T-helper 2 cell treated with Interferon-gamma antibody and Interleukin-4, amounts not matched to agents 5 μg/mL and 100 μg/mL, for 36 hours (primary cell): ENCODE measurements at places on chromosomes 16 and 17.

DNA sequence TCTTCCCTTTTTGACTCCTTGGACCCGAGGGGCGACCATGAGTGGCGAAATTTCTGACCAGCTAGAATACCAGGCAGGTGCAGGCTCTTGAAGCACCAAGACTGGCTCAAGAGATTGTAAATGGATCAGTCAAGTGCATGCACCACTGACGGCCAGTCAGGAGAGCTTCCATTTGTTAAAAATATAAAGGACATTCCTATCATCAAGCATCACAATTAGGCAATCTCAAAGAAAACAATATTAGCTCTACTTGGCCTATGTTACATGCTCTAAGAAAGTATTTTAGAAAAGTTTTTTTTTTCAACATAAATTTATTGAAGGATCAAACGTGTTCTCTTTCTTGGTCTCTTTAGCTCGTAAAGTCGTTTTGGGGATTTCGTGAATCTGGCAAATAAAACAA, 1.5 kb upstream of the PRKCA start:
- DNase-seq, result no peak

DNA sequence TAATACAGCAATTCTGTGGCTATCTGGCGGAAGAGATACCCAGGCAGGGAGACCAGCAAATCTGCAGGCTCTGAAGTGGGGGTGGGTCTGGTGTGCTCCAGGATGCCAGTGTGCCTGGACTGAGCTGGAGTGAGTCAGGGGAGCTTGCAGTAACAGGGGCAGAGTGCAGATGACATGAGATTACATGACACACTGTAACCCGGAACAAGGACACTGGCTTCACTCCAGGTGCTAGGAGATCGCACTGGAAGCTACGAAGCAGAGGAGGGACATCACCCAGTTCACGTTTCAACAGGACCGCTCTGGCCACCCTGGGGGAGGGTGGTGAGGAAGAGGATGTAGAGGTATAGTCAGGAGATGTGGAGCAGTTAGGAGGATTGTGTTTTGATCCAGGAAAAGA, 475.6 kb downstream of the CDH13 start:
- DNase-seq, result no peak

DNA sequence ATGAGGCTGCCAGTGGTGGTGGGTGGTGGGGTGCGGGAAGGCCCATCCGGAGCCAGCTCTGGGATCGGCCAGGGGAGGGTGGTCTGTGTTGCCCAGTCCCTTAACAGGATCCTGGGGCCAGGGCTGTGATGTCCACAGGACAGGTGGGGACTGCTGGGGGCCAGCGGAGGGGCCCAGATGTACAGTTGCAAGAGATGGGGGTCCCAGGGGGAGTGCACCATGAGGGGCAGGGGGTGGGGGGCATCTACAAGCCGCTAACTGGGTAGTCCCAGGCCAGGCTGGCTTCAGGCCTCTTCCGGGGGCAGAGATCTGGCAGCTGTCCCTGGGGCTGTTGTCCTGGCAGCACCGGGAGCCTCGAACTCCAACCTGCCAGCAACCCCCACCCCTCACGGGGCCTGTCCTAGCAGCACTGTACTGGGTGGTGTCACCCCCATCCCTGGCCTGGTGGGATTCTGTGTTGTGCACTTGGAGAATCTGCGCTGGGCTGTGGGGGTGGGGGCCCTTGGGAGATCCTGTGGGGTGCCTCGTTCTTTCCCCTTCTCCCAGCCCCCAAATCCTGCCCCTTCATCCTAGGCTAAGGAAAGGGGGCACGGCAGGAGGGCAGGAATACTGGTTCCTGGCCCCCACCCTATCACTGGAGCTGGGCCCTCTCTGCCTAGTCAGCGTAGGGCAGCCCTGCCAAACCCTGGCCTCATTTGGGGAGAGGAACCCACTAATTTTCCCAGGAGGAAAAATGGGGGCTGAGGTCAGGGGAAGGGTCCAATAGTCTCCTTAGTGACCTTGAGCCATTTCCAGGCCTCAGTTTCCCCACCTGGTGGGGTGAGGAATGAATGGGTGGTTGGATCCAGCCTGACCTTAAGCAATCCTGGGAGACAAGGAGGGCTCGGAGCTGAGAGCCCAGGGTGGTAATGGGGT, 1.4 kb downstream of the MTSS2 start:
- DNase-seq, result no peak

DNA sequence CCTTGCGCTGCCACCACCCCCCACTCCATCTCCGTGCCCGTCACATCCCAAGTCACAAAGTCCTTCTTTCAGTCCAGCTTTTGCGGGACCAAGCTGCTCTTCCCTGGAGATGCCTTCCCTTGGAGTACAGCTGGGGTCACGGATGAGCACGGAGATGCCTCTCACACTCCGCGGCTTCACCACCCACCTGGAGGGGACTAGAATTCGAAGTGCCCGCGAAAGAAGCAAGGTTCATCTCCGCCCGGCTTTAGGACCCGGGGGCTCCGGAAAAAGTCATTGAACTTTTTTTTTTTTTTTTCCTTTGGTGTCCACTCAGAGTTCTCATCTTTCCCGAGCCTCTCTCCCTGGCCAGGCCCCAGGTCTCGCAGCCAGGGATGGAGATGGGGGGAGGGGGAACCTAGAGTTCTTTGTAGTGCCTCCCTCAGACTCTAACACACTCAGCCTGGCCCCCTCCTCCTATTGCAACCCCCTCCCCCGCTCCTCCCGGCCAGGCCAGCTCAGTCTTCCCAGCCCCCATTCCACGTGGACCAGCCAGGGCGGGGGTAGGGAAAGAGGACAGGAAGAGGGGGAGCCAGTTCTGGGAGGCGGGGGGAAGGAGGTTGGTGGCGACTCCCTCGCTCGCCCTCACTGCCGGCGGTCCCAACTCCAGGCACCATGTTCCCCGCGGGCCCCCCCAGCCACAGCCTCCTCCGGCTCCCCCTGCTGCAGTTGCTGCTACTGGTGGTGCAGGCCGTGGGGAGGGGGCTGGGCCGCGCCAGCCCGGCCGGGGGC, at the start of gene FKBP10:
TSS of gene FKBP10 (plus strand) at position 624 of the 771 bp plus-strand sequence. CDS start at position 655, 31 bp downstream.
- DNase-seq, result peak; percentile 14

DNA sequence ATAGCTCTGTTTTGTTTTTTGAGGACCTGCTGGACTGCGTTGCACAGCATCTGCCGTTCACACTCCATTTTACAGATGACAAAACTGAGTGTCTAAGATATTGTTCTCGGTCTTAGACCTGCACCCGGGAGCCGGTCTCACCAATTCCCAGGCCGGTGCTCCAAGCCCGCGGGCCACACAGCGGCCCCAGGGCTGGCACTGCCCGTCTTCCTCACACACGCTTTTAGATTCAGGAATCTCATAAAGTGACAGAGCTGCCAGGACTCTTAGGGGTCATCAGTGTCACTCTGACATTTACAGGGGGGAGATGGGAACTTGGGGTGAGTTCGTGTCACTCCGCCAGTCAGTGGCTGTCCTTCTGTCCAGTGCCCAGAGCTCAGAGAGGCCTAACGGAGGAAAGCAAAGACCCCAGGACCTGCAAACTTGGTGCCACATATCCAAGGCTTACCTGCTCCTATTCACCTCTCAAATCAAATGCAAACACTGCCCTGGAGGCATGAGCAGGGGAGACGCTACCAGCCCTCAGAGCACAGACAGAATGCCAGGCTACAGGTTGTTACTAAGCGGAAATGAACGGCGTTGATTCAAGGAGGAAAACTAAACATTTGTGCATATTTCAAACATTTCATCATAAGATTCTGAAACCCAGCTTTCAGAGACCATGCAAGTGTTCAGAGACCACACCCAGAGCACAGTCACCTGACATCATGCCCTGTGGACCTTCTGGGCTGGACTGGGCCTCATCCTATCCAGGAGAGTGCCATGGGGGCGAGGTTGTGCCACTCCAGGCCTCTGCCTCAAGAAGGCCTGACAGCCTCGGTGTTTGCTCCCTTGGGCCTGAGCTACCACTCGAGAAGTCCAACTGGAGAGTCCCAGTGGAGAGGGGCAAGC, 29.5 kb downstream of the TNFRSF13B start:
- DNase-seq, result no peak

- DNase-seq, result no peak
These were observed 28.6 kb downstream of the MYO18A start for GRCh38 chr17:29151567-29151966.

- DNase-seq, result no peak
These were observed 3.7 kb upstream of the MRPL28 start for GRCh38 chr16:373848-374615.

DNA sequence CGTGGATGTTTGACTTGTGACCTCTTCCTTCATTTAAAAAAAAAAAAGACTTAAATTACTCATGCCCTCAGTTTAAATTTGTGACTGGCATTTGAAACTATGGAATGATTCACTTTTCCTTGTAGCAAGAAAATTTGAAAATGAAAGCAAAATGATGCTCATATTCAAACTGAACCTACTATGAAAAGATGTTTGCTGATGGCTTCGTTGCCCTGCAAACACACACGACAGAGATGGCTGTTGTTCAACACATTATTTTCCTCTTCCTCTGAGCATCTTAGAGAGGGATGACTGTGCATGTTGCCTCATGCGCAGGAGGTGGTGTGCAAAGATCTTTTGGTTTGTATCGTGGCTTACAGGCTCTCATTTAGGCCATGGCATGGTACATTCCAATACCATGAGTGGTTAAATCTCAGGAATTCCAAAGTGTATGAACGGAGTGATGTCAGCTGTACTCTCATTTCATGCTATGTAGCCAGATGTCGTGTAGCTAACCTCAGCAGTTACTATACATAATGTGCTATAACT, 164.5 kb downstream of the PRKCA start:
- peak; percentile 81 for DNase-seq

GRCh38 chr16:88351491-88352101, 31.2 kb upstream of the ZNF469 start:
- no peak for DNase-seq

DNA sequence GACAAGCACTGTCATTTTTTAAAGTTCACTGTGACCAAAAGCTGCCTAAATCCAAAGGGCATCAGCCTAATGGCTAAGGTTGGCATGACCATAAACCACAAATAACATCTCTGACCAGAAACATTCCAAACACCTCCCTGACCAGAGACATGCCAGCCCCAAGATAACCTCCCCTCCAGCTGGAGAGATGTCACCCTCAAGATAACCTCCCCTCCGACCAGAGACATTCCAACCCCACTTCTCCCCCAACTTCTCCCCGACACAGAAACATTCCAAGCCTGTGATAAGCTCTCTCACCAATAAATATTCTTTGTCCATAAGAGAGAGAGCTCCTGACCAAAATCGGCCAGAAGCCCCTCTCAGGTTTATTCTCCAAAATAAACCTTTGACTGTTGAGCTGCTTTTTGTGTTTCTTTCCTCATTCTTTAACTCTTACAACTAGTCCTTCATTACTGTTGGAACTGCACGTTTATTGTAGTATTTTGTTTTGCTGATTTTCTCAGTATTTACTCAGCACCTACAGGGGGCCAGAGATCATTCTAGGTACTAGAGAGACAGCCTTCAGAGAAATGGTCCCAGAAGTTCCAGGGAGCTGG, 325.6 kb downstream of the SLC39A11 start:
- DNase-seq, result no peak

- no peak for DNase-seq
These were observed 10.7 kb downstream of the SLC47A1 start for GRCh38 chr17:19544366-19544765.

GRCh38 chr16:84663433-84664101, 15.3 kb downstream of the KLHL36 start:
- no peak for DNase-seq

GRCh38 chr16:1127971-1128715, 24.8 kb upstream of the CACNA1H start:
- no peak for DNase-seq

GRCh38 chr16:17395849-17396480, 74.8 kb downstream of the XYLT1 start:
- no peak for DNase-seq

DNA sequence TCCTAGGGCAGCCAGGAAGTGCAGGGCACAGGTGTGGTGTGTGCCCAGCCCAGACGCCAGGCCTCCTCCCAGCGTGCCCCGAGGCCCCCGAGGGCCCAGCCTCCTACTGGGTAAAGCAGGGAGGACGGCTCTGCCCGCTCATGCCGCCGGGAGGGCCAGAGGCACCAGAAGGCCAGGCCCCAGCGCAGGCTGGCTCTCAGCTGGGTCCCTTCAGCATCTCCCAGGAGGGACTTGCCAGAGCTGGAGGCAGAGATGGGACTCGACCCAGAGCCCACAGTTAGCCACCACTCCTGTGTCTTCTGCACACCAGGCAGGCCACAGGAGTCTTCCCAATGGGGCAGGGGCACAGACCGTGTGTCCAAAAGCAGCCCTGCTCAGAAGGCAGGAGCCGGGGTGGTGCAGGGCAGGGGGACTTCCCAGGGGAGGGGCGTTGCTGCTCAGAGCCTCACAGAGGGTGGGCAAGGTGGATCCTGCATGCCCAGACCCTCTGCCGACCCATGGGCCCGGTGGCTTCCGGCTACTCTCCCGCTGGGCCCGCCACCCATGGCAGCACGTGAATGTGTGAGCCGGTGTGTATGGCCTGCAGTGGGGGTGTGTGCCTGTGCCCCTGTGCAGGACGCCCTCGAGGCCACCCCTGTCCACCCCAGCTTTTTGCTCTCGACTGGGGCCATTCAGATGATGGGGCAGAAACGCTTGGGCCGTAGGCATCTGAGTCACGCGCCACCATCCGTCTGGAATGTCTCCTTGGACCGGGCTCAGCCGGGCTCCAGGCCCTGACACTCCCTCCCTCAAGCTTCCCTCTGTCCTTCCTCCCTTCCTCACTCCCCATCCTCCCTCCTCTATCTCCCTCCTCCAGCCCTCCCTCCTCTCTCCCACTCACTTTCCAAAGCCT, 5.7 kb upstream of the ZNF469 start:
- DNase-seq, result no peak

DNA sequence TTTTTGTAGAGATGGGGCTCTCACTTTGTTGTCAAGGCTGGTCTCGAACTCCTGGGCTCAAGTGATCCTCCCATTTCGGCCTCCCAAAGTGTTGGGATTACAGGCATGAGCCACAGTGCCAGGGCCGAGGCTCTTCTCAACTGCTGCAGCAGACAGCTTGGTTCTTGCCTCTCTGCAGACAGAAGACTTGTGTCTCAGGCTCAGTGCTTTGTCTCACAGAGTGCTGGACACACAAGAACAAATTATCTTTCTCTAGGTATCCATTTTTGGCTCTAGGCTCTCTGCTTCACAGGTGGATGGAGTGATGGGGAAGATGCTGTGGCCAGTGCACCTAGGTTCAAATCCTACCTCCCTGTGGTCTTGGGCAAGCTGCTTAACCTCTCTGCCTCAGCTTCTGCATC, 80.8 kb upstream of the RNU2-1 start:
- DNase-seq, result no peak

- DNase-seq, result no peak
These were observed 33.6 kb downstream of the RNF213 start for GRCh38 chr17:80294210-80294609.
